ENCODE measurements at places on chromosomes 11 and 22.

- DNase-seq = no peak
Measured at GRCh38 chr11:117444711-117445658, 117.3 kb downstream of the CEP164 start.

GRCh38 chr11:44654057-44654456, 72.7 kb upstream of the TSPAN18 start:
- no peak for DNase-seq

GRCh38 chr11:102268083-102268984, 49.0 kb upstream of the BIRC3 start:
- peak; percentile 95 for DNase-seq

GRCh38 chr11:94132152-94132558, 3.5 kb downstream of the PANX1 start:
- peak; percentile 64 for DNase-seq

GRCh38 chr11:100687630-100688395, 725 bp downstream of the ARHGAP42 start:
- peak; percentile 94 for DNase-seq

- no peak for DNase-seq
Measured at GRCh38 chr22:49147617-49148175, 680.0 kb downstream of the BRD1 start.

DNA sequence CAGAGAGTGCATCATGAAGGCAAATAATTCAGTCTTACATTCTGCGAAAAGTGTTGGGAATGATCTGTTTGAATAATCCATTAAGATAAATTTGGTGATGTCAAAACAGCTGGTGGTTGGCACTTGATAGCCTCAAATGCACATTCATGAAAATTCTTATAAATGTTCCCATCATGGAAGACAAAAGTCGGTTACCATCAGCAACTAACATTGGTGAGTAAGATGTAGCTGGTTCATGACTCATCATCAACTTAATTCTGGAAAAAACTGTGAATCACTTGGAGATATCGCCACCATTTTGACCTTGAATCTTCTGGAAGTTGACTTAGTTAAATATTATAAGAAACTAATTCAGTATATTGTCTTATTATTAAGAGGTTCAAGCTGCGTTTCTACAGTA, 11.2 kb downstream of the CRYBB1 start:
- no peak for DNase-seq

DNA sequence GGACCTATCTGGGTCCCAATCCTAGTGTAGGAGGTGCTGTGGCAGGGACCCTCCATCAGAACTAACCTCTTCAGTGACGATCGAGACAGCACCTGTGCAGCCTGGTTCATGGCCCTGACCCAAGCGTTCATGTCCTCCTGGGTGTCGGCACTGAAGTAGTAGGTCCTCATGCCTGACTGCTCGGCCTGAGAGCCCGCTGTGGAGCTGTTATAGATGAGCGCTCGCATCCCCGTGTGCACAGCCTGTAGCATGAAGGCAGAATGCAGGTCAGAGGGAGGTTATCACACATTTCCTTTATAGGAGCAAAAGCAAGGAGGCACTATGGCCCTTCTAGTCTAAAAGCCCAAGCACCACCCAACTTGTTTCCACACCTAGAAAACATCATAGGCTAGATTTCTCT, 103.0 kb downstream of the C11orf58 start:
- DNase-seq = no peak

DNA sequence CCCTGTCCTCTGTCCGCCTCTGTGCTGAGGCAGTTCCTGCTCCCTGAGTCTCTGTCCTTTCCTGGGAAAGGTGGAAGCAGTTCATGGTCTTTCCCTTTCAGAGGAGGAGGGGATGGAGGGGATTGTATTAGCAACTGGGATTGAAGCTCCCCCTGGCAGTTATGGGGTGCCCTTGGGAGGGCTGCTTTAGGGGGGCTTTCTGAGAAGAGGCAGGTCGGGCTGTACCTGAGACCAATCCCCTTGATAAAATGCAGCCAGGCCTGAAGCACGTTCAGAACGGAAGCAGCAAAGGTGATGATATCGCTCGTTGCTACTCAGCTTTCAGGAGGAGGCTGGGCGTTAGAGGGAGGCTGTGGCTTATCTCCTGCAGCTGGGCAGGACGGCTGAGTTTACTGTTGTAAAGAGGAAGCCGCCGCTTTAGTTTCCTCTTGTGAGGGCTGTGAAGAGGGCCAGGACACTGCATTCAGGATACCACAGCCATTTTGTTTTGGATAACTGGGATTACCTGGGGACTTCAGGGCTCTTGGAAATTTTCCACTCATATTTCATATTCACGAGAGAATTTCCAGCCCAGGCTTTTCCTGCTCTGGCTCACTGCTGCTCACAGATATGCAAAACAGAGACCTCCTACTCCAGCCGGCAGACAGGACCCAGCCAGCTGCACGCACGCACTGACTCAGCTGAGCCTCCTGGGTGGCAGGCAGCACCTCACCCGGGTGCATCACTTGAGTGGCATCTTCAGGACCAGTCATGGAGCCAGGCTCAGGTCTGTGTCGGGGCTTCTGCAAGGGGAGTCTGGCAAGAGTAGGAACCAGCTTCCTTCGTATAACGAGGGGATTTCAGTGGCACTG, 798 bp downstream of the AMPD3 start:
- peak; percentile 89 for DNase-seq

- DNase-seq = no peak
Measured at GRCh38 chr22:46028106-46028991, 51.4 kb upstream of the WNT7B start.

- no peak for DNase-seq
Measured at GRCh38 chr11:47593492-47593933, 698 bp downstream of the C1QTNF4 start.

GRCh38 chr11:103749158-103749557, 287.3 kb upstream of the DDI1 start:
- DNase-seq = no peak

DNA sequence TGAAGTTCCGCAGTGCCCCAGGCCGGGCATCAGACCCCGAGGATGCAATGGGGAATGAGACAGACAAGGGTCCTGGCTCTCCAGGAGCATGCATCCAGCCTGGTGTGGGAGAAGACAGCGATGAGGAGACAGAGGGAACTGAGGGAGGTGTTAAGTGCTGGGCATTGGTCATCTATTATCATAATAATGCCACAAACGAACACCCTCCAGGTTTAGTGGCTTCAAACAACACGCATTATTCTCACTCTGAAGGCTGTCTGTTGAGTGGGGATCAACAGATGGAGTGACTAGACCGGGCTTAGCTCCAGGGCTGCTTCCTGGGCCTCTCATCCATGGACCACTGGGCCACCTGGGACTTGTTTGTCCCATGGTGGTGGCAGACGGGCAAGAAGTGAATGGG, 48.6 kb downstream of the MCM5 start:
- DNase-seq = no peak

- peak; percentile 61 for DNase-seq
Measured at GRCh38 chr11:68020575-68020974, 9.9 kb upstream of the NDUFS8 start.

- no peak for DNase-seq
Measured at GRCh38 chr11:109275931-109276330, 146.1 kb upstream of the C11orf87 start.

DNA sequence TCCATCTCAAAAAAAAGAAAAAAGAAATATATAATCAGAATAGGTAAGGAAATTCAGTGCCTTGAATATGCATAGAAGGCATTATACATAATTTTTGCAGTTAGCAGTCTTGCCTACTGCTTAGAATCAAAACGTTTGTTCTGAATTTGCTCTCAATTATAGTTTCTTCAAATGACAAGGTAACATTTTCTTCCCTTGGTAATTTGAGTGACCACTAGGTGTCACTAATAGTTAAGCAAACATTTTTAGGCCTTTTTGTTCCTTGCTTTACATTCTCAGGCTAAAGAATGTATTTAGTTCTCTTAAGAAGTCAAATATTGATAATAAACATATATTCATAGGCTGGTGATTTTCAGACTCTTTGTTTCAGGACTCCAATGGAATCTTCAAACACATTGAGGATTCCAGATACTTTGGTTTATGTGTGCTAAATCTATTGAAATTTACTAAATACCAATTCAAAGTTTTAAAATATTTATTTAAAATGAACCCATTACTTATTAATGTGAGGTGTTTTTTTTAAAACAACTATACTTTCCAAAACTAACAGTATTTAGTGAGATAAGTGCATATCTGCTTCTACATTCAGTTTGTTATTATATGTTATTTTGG, 55.0 kb upstream of the DEPDC7 start:
- peak; percentile 60 for DNase-seq

GRCh38 chr22:49470741-49471503, 356.8 kb downstream of the BRD1 start:
- DNase-seq = no peak

DNA sequence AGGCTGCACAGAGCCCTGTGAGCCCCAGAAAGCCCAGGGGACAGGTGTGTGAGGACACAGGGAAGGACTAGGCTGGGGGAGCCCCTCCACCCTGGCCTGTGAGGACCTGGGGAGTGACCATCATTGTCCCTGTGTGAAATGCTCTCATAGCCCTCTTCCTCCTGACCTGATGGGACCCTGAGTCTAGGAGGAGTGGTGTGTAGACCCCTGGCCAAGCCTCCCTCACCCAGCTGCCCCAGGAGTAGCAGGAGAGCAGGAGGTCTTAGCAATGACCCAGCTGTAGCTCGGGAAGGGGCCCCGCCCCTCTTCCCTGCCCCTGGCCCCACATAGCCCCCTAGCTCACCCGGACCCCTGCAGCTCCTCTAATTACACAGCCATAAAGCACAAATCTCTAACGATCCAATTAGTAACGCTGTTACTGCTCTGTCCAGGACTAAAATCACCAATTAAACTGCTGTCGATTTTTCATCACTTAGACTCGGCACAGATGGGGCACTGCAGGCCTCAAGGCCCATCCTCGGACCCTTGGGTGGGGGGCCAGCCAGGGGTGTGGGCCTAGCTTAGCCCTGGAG, 6.6 kb upstream of the CABP7 start:
- DNase-seq = no peak

- peak; percentile 82 for DNase-seq
Measured at GRCh38 chr11:116791002-116791812, 472 bp downstream of the APOA5 start.

DNA sequence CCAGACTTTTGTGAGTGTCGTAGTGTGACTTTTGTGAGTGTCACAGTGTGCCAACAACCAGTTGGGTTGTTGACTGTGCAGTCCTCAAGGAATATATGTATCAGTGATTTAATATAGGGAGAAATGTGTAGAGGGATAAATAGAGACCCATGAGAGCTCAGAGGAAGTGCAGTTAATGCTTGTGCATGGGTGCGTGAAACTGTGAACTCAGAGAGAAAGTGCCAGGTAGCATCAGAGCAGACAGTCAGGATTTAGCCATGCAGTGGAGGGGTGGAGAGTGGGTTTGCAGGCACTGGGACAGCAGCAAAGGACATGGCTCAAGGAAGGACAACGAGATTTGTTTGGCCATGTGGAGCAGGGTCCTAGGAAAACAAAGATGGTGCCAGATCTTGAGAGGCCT, 33.6 kb downstream of the YWHAH start:
- DNase-seq = no peak

DNA sequence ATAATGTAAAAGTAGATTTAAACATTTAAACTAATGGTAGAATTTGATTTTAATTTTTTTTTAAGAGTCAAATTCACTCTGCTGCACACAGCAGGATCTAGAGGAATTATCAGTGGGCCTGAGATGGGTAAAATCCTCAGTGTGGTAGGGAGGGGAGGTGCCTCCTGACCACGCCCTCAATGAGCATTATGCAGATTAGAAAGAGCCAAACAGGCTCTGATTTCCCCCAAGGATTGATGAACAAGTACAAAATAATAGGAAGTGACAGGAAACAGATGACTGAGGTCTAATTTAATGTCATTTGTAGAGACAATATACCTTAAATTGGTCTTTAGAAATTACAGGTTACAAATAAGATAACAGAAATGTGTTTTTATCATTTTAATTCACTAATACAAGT, 155.2 kb downstream of the DCDC1 start:
- no peak for DNase-seq

DNA sequence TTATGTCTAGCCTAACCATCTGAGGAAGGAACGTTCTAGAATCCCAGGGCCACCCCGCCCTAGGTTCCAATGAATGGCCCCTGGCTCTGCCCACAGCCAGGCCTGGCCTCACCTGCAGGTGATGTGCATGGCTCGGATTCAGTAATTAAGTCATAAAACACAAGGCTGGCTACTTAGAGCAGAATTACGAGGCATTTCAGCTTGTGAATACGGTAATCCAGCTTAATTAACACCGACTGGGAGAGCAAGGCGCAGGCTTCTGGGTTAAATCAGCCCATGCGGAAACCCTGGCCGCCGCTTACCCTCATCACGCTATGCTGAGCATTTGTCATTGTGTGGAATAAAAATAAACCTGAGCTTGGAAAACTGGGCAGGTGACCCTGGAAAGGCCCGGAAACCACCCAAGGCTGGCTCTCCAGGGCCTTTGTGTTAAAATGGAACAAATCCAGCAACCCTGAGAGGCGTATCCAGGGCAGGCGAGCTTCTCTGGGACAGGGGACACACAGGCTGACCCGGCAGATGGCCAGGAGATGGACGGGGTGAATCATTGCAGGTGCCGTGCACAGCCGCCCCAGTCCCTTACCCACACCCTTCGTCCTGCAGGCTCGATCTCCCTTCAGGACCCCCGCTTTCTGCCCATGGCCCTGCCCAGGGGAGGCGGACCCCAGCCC, 220.2 kb downstream of the CTTN start:
- DNase-seq = no peak

GRCh38 chr11:32574421-32574820, 9.2 kb upstream of the EIF3M start:
- peak; percentile 62 for DNase-seq

DNA sequence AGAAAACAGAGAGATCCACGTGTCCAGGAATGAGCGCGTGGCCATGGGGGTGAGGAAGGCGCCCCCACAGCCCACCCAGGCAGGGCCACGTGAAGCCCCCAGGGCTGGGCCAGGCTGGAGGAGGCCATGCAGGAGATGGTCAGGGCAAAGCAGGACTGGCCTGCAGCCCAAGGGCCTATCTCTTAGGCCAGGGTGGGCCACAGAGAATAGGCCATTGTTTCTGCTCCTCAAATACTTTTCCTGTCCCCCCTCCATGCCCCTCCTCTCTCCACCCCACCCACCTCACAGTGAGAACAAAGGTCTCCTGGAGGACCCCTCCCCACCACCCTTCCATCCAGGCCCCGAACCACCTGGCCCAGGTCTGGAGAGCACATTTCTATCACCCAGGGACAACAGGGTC, 8.3 kb upstream of the CDC42EP1 start:
- DNase-seq = no peak

All from mesendoderm (in vitro differentiated cells).